ENCODE measurements at places on chromosomes 13 and 19. TPM values are rescaled to one million over a fixed set of nuclear protein-coding genes. Genes with fewer than 3 reads are reported as not detected.

Gene SERTAD1
- 17.3 TPM for total RNA-seq

Gene CACNG8
- total RNA-seq: 0.13 TPM

Gene SELENOV
- not detected for total RNA-seq

Gene KLF5
- 1.0 TPM for total RNA-seq

Gene MEDAG
- 110 TPM for total RNA-seq

Gene TNNI3
- not detected for total RNA-seq

Gene SOX21
- total RNA-seq: 3.2 TPM

Gene PDE4A
- 1.3 TPM for total RNA-seq

Gene SCEL
- total RNA-seq: not detected

Gene PRTN3
- total RNA-seq: not detected

Gene ZIC2
- total RNA-seq: 0.13 TPM

Gene IGFL2
- total RNA-seq: not detected

Gene HPN
- not detected for total RNA-seq

Gene GPR183
- 1.2 TPM for total RNA-seq

Gene CYP4F8
- total RNA-seq: not detected

Gene RYR1
- total RNA-seq: not detected

Gene DKKL1
- 0.13 TPM for total RNA-seq

Gene KLK14
- not detected for total RNA-seq

Gene ZNF256
- 5.2 TPM for total RNA-seq

Gene CD209
- under 0.01 TPM for total RNA-seq

Gene MATK
- total RNA-seq: 0.64 TPM

Gene TMEM255B
- total RNA-seq: 51.7 TPM

Gene TLE5
- 88.1 TPM for total RNA-seq

Gene TEX26
- not detected for total RNA-seq

Gene ZNF285
- total RNA-seq: 1.8 TPM

Gene AZU1
- total RNA-seq: not detected

Gene SHISA7
- total RNA-seq: not detected

Gene ZNF296
- total RNA-seq: 0.13 TPM

Gene ZNF439
- total RNA-seq: 1.1 TPM

Gene FAM216B
- total RNA-seq: not detected

Gene NDUFA7
- 21.0 TPM for total RNA-seq

Gene KLK3
- not detected for total RNA-seq

Gene WTIP
- 24.0 TPM for total RNA-seq

Gene ADGRE3
- not detected for total RNA-seq

Gene ZNF577
- 3.0 TPM for total RNA-seq

Gene CYP4F3
- not detected for total RNA-seq

Gene SLC6A16
- total RNA-seq: 0.51 TPM

Gene OR7C1
- not detected for total RNA-seq

Gene RFPL4A
- total RNA-seq: 3.4 TPM

Gene TEX29
- total RNA-seq: 0.13 TPM

Gene EDNRB
- total RNA-seq: 86.3 TPM

Gene MZF1
- 5.1 TPM for total RNA-seq

Gene CGB5
- not detected for total RNA-seq

Gene MYADM
- total RNA-seq: 5.9 TPM

Gene C13orf42
- not detected for total RNA-seq

Gene MYPOP
- 0.64 TPM for total RNA-seq

Gene ZNF699
- total RNA-seq: 4.6 TPM

Gene DCLK1
- total RNA-seq: 10.5 TPM

Gene FLT3
- total RNA-seq: not detected

Gene CGB1
- total RNA-seq: not detected

Gene CCDC169
- 0.63 TPM for total RNA-seq

Gene LILRA1
- not detected for total RNA-seq

All from dermis microvascular lymphatic vessel endothelial cell (primary cell).